ENCODE measurements at places on chromosomes 3 and 15. TPM values are rescaled to one million over a fixed set of nuclear protein-coding genes. Genes with fewer than 3 reads are reported as not detected.

Gene PRSS50
- total RNA-seq: not detected

Gene CSPG5
- 1.3 TPM for total RNA-seq

Gene SYNM
- 9.3 TPM for total RNA-seq

Gene SH2D7
- not detected for total RNA-seq

DNA sequence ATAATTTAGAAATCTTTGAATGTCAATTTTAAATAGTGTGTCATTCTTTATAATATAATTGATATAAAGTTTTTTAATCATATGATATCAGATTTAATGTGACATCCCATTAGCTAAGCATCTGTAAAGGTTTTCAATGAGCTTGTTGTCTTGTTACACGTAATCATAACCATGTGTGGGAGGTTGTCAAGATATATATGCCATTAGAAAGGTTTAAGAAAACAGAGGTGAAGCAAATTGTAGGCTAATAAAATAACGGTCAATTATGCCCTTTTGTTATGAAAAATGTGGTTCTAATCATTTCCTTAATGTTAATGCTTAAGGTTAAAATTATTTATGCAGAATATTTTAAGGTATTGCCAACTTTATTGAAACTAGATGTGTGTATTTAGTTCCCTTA lies 56.3 kb downstream of the RSRC1 start:
- no peak for DNase-seq

DNA sequence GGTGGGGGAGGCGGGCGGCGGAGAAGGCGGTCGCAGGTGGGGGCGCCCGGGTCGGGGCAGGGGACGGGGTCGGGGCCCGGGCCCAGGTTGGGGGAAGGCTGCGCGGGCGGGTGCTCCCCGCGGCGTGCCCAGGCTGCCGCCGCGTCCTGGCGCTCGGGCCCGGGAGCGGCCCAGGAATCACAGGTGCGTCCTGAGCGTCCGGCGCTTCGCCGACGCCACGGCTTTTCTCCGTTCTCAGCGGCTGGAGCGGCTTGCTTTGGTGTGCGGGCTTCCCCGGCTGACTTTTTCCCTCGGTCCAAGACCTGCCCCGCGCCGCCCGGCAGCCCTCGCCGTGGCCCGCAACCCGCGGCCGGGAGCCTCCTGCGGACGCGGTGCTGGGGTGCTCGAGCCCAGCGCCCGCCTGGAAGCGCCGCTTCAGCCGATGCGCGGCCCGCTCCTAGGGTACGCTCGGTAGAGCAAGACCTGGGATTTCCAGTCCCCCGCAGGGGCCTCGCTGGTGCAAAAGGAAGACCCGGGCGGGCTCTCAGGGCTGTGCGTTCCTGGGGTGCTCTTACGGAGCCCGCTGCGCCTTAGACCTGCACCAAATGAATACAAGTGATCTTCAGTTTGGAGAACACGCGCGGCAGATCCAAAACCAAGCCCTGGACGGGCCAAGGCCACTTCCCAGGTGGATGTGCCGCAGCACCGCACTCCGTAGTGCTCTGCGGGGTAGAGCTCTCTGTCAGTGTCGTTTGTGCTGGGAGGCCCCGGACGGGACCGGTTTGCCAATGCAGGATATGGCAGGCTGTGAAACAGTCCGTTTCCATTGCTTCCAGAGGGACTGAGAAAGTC lies 639 bp downstream of the NIPA1 start:
- peak; percentile 28 for DNase-seq

- no peak for DNase-seq
These were observed 96.3 kb downstream of the PTPRG start for GRCh38 chr3:61657689-61658088.

- DNase-seq: peak; percentile 63
These were observed 50.2 kb downstream of the CA12 start for GRCh38 chr15:63331456-63331855.

All from Daoy (cell line).